Activated CD4-positive, alpha-beta T cell treated with anti-CD3 and anti-CD28 coated beads, Interleukin-2, amount 10 ng/mL, durations not matched to agents 24 days and 14 days (primary cell): ENCODE measurements at places on chromosomes 13 and 19. TPM values are rescaled to one million over a fixed set of nuclear protein-coding genes. Genes with fewer than 3 reads are reported as not detected.

METTL21C gene
- total RNA-seq: not detected in 2 replicates

CCL25 gene
- total RNA-seq: not detected in 2 replicates

ANKRD24 gene
- 0.50 and 0.72 TPM in 2 replicates for total RNA-seq

ZNF784 gene
- 3.6 and 3.7 TPM in 2 replicates for total RNA-seq

DNA sequence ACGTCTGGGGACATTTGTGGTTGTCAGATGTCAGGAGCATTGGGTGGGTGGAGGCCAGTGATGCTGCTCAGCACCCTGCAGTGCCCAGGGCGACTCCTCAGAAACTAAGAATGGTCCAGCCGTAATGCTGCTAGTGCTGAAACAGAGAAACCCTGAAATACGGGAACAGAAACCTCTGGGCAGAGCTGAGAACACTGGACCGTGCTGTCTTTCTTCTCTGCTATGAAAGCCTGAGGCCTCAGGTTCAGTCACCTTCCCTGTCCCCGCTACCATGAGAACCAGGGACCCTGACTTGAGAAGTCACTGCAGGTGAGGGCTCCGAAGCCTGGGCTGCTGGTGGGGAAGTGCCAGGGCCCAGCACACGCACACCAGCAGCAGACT lies 13.4 kb downstream of the CAPS start:
- no peak for DNase-seq

- no peak for DNase-seq
Observed at GRCh38 chr13:87207280-87208003, 463.7 kb upstream of the SLITRK5 start.

GRCh38 chr19:9935506-9936325 lies 599 bp downstream of the OLFM2 start:
- DNase-seq: no peak

GRCh38 chr19:17968362-17968761 lies 1.5 kb downstream of the KCNN1 start:
- DNase-seq: peak; percentile 53

- DNase-seq: no peak
Observed at GRCh38 chr13:46620471-46620870, 67.5 kb downstream of the LRCH1 start.

GRCh38 chr13:36981156-36981743 lies 17.9 kb downstream of the ALG5 start:
- DNase-seq: peak; percentile 35

- DNase-seq: peak; percentile 61
Observed at GRCh38 chr19:43700395-43701000, 15.4 kb upstream of the IRGC start.

DNA sequence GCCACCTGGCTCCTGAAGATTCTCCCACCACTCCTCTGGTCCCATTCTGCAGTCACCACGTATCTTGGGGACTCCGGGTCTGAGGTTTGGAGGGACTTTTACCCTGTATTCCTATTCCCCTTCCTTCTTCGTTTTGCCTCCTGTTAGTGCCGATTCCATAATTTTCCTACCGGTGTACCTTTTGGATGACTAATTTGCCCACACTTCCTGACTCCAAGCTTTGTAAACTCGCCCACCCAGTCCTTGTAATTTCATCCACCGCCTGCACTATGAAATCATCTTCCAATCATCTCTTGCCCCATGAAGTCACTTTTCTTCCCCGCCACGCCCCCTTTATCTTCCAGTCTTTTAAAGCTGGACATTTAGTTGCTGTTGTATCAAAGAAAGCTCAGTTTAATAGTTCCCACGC lies 572 bp downstream of the UCHL3 start:
- peak; percentile 66 for DNase-seq

GRCh38 chr19:28785971-28786370 lies 427.0 kb downstream of the UQCRFS1 start:
- no peak for DNase-seq

- no peak for DNase-seq
Observed at GRCh38 chr19:15293781-15294491, 38.4 kb downstream of the BRD4 start.

GRCh38 chr13:38947054-38947453 lies 43.6 kb downstream of the STOML3 start:
- DNase-seq: no peak

- DNase-seq: no peak
Observed at GRCh38 chr19:1997353-1998233, 17.9 kb downstream of the BTBD2 start.

DNA sequence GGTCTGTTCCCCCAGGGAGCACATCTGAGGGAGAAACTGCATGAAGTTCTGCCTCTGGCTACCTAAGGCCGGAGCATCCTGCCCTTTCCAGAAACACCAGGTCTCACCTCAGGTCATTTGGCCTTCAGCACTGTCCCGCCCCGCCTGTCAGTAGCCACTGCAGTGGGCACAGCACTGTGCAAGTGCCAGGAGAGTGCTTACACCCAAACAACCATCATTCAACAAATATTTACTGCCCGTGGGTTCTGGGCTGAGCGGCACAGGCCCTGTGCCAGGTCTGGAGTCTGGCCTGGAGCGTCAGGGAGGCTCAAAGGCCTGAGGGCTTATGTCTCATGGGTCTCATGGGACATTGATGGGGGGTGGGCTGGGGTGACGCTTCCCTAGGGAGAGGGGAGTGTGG lies 2.8 kb downstream of the USF2 start:
- DNase-seq: no peak

- DNase-seq: no peak
Observed at GRCh38 chr13:94382517-94382916, 97.0 kb downstream of the DCT start.

- DNase-seq: no peak
Observed at GRCh38 chr13:107534548-107534947, 680.8 kb downstream of the LIG4 start.

DNA sequence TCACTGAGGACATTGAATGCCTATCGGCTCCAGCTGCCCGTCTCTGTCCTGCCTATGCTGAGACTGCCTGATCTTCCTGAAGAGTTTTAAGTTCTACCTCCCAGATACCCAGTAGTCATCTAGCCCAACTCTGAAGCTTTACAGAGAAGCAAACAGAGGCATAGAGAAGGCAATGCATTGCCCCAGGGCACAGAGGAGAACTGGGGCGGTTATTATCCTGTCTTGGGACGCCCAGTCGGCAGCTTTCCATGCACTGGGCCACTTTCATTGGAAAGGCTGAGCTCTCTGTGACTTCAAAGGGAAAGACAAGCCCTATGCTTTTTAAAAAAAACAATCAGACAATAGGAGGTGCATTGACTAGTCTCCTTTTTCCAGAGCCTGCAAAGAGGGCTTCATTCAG lies 71.6 kb downstream of the HSPH1 start:
- DNase-seq: no peak
